Activated CD8-positive, alpha-beta memory T cell treated with anti-CD3 and anti-CD28 coated beads for 4 hours (primary cell): ENCODE measurements at places on chromosomes 13 and 19.

DNA sequence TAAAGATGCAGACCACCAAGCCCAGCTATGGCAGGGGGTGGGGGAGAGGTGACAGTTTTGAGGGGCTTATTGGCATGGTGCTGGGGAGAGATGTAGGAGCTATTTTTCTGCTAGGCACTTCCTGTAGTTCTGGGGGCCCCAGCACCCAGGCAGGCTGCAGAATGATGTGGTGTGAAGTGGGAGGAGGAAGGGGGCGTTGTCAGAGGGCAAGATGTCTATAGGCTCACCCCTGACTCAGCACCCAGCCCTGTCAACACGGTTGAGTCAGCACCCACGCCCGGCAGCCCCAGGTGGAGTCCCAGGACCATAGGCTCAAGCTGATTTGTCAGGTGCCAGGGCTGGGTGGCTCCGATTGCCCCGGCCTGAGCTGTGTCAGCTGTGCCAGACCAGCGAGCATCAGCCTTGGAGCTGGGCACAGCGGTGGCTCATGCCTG, 5.8 kb downstream of the KLF2 start:
- peak; percentile 94 for DNase-seq

DNA sequence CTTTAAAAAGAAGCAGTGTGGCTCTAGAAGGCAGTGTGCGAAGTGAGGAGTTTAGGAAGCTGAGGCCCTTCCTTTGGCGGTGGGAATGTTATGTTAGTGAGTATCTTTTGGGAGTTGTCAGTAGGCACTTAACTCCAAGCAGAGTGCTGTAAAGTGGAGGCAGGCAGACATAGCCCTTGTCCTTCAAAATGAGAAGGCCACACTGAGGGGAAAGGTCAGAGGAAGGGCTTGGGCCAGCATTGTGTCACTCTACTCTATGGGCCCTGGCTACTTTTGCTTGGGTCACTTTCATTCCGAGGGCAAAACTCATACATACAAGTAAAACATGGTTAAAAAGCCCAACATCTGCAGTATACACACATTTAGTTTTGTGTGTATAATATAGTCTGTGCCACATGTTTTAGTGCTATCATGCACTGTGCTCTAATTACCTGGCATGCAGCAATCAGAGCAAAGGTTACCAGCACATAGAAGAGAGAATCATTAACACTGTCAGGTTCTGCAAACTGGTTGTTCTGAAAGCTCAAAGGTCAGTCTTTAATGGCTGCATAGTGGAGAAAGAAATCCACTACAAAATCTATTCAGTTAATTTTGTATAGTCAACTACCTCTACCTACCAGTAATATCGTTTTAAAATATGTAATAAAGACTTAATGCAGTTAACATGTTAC, 64.4 kb downstream of the WASF3 start:
- DNase-seq = no peak

DNA sequence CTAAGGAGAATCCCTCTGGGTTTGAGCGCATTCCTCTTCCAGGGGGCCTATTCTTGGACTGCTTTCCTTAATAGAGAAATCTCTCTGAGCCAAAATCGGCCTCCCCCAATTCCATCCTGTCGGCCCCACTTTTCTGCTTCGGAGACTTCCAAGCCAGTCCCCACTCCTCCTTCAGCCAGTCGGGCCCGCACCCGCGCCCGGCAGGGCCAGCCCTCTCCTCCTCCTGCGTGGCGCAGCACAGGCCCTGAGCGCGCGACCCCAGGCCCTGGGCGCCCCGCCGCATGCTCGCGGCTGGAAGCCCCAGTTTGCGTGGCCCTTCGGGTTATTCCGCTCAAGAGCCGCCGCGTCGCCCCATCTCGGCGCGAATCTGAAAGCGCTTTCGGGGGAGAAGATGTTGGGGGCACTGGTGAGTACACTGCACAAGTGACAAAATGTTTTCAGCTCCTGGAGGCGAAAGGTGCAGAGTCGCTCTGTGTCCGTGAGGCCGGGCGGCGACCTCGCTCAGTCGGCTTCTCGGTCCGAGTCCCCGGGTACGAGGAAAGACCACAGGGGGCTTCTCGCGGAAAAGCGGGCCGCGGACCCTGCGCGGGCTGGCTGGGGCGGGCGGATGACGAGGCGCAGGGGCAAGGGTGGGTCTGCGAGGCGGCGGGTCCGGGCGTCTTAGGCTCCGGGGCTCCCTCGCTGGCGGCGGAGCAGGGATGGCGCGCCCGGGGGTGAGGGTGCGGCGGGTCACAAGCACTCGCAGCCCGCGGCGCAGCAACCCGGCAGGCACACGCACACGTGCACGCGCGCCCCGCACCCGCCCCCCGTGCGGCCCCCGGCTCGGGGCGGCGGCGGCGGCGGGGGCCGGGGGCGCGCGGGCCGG, at the start of gene IL17D:
TSS of gene IL17D (plus strand) at position 785 of the 865 bp plus-strand sequence. CDS start 303 bp downstream, outside the sequence.
- peak; percentile 13 for DNase-seq

GRCh38 chr19:49975051-49975450, 14.1 kb upstream of the SIGLEC11 start:
- DNase-seq = no peak

DNA sequence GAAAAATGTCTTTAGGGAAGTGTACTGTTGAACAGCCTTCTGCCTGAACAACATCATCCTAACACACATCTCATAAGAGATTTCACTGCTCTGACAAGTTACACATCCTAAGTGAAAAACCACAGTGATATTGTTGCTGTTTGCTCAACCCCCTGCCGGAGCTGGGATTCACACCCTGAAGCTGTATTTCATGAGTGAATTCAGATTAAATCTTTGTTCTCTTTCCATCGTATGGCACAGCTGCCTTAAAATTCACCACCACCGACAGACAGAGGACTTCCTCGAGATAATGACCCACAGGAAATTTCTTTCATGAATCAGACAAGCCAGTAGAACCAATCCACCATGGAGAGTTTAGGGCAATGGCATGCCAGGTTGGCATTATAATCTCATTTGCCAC, 280.8 kb downstream of the DCT start:
- no peak for DNase-seq

DNA sequence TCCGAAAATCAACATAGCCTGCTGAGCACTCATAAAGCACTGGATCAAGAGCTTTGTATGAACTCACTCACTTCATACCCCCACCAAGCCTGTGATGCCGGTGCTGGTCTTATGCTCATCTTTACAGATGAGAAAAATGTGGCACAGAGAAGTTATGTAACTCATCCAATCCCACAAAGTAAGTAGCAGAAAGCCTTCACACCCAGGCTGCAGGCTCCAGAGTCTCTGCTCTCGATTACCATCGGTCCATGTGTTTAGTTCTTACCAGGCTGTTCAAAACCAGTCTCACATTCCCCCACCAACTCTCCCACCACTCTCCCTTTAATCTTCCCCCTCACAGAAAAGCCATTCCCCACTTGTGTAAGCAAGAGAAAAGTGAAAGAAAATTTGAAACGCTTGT, 276.0 kb downstream of the DNAJC15 start:
- DNase-seq = no peak

- no peak for DNase-seq
These were observed 33.6 kb downstream of the SLC7A1 start for GRCh38 chr13:29561918-29562317.

GRCh38 chr13:98752467-98753290, at the start of gene SLC15A1:
TSS of gene SLC15A1 (minus strand) at chr13:98752672. CDS start at chr13:98752598, 74 bp downstream.
- DNase-seq = no peak

DNA sequence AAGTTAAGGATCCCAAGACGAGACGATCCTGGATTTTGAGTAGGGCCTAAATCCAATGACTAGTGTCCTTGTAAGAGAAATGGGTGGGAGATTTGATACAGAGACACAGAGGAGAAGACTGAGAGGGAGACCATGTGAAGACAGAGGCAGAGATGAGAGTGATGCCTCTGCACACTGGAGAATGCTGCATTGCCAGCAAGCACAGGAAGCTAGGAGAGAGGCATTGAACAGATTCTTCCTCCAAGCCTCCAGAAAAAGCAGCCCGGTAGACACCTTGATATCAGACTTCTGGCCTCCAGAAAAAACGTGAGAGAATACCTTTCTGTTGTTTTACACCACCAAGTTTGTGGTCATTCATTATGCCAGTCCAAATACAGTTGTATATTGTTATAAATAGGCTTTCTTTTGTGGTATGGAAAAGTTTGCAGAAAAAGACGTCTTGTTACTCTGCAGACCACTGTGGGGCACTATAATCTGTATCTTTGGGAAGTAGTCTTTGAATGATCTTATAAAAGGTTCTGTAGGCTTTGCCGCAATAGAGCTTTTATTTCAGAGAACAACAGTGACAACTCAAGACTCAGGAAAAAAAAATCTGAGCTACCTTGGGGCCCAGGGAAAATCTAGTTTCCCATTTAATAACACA, 17.9 kb upstream of the RFC3 start:
- no peak for DNase-seq

- no peak for DNase-seq
These were observed 299.3 kb downstream of the NDFIP2 start for GRCh38 chr13:79780240-79780639.

DNA sequence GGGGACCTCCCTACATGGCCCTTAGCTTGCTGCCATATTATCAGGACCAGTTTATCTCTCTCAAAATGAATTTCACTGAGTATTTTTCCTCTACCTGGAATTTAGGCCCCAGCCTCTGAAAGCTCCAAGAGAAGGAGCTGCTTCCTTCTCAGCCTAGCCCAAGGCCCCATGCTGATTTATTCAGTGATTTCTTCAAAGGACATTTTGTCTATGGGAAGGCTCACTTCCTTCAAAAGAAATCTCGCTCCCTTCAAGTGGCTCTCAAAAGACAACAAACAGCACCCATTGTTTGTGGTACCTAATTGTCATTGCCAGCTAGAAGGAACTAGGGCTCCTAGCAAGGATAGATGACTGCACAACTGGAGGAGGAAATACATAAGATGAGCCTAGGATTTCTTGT, 172.4 kb downstream of the SLC7A1 start:
- no peak for DNase-seq

DNA sequence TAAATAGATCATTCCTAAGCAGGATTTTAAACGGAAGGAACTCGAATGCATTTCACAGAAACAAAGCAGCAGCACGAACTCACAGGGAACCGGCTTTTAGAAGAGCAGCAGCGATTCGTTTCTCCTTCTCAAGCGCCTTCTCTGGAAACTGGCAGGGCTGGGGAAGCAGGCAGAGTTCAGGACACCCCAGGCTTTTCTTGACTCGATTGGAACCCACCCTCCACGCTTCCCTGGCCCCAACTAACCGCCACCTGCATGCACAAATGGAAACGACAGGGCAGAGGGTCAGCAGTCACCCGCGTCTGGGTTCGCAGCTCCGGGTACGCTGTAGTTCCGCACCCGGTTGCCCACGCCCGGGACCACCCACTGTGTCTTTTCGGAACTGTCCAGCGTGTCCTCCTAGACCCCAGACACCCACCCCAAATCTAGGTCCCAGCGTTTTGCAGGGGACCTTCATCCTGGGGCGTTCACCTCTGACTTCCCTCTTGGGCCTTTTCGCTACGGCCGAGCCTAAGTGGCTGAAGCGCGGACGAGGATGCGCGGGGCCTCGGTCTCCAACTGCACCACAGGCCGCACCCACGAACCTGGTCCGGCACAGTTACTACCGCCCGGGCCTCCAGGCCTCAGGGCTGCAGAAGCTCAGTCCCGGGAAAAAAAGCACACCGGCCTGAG, 500 bp downstream of the ZFP30 start:
- DNase-seq = no peak

GRCh38 chr19:4993683-4994082, 24.8 kb downstream of the KDM4B start:
- DNase-seq = no peak

- DNase-seq = no peak
These were observed 896.5 kb downstream of the UQCRFS1 start for GRCh38 chr19:28316464-28316863.

- no peak for DNase-seq
These were observed 228.9 kb upstream of the IRS2 start for GRCh38 chr13:110015253-110015652.

DNA sequence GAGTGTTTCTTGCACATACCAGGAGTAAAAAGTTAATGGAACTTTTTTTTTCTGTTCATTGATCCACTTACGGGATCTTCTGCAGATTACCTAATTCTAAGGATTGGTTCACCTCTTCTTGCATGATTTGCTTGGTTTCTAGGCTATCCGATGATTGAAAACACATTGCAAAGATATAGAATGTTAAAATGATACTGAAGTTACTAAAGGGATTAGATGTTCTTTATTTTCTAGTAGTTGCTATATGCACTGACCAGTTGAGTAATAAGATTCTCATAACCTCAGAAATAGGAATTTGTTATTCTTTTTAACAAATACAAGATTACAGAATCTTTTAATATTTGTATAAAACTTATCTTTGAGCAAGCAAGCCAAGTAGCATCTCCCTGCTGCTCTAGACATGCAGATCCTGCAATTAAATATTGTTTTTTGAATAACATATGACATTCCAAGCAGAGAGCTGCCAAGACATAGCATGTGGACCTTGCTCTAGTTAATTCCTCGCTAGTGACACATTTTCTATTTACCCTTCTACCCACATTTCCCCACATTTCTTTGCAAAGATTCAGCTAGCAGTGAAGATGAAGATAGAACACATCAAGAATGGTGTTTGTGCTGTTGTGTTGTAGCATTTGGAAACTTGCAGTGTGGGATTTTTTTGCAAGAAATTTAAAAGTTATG, 51.7 kb upstream of the RNF113B start:
- DNase-seq = no peak

DNA sequence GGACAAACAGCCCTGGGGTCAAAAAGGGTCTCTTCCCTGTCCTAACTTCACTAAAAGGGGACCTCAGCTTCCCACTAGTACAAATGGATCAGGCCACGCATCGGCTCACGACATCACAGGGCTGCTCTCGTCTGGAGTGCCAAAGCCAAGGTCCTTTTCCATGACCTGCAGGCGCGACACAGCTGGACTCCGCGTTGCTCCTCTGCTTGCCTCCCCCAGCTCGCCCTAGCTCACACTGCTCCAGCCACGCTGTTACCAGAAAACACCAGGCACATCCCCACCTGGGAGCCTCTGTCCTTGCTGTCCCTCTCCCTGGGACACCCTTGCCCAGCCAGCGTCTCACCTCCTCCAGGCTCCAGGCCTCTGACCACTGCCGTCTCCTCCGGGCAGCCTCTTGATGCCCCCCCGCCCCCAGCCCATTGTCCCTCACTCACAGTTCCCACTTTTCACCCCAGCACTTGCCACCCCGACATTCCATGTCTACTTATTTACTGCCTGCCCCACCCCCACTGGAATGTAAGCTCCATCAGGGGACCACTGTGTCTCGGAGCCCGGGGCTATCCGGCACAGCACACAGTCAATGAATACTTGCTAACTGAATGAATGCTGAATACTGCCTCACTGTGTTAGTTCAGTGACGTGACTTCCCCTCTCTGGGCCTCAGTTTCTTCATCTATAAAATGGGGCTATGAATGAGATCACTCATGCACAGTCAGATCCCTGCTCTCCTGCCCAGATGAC, 20.7 kb downstream of the AKT2 start:
- DNase-seq = no peak

GRCh38 chr19:16364231-16364865, 39.7 kb downstream of the KLF2 start:
- DNase-seq = no peak

DNA sequence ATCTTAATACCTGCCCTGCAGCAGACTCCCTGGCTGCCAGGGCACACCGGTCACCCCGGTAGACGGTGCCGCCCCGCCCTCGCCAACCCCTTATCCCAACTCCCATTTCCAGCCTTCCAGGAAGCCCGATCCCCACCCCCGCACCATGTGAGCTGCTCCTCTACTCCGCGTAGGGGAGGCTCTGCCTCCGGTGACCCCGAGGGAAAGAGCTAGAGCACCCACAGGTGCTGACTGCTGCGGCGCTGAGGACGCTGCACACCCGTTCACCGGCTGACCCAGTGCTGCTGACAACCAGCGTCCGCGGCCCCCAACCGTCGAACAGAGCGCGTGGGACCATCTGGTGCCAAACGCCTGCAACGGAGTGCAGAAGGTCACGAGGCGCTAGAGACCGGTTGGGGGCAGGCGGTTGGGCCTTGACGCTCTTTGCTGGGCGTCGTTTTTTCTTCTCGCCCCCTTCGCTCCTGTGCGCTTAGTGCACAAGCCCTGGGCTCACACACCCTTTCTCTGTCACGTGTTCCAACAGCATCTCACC, 59.6 kb upstream of the ZNF599 start:
- no peak for DNase-seq
